NCI-H2081 treated with DMSO at 0.1 percent for 48 hours (cell line): ENCODE measurements at places on chromosomes 2 and 18.

- DNase-seq = no peak
Measured at GRCh38 chr2:11932048-11932512, 185.6 kb downstream of the LPIN1 start.

DNA sequence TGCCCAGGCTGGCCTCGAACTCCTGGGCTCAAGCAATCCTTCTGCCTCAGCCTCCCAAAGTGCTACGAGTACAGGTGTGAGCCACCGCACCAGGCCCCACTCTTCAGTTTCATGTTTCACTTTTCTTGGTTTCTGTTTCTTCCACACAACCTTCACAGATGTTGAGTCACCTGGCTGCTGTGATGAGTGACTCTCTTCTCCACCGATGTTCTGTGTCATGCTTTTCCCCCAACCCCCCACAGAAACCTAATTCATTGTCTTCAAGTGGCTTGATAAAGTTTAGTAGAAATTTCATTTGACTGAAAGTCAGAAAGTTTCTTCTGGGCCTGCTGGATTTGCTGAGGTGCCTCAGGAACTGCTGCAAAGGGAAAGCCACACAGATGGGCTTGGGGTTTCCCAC, 78.5 kb downstream of the SPHKAP start:
- no peak for DNase-seq

DNA sequence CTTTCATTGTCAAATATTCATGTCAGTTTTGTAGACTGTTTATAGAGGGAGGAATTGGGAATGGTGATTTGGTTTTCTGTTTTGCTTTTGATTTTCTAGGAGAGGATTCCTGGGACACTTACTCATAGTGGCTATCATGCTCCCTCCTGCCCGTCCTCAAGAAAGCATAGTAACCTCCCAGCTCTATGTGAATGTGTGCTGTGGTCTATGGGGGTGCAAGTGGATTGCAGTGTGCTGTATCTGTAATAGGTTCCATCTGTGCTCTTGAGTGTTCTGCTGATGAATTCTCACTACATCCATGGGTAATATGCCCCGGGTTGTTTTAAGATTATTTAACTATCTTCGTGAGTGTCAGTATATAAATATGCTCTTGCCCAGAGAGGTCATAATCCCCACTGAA, 811.3 kb downstream of the CNTNAP5 start:
- no peak for DNase-seq

DNA sequence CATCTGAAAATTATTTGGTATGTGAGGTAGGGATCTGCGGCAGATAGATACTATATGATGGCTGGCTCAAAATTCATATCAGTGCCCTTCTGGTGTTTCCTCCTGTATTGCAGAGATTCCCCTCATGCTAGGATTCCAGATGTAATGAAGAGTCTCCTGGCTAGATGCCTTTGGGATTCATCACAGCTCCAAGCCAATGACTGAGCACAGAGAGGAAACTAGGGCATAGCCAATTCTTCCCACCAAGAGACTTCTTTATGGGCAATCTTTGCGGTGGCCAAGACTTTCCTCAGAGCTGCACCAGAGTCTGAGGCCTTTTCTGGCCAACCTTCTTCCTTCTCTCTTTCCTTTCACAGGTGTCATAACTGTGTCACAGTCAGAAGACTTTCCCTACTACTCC, 25.5 kb upstream of the CIB4 start:
- no peak for DNase-seq

GRCh38 chr2:51404226-51404625, 372.3 kb upstream of the NRXN1 start:
- DNase-seq = no peak

GRCh38 chr2:139098961-139099360, 318.8 kb upstream of the NXPH2 start:
- DNase-seq = no peak

DNA sequence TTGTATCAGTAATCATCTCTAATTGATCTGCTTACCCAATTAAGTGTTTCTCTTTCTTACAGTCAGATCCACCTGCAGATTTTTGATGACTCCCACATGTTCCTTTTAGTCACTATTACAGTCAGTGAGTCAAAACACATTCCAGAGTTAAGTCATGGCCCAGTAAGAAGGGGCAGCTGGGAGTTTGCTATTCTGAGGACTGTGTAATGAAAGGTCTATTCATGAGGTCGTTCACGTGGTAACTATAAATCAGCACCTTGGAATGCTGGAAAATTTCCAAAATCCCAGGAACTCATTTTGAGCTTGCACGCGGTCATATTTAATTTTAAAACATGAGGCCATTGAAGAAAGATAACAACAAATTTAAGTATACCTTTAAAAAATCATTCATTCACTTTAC, 252.5 kb downstream of the XIRP2 start:
- no peak for DNase-seq

- DNase-seq = peak; percentile 47
Measured at GRCh38 chr2:50476174-50476573, 555.8 kb downstream of the NRXN1 start.

- DNase-seq = no peak
Measured at GRCh38 chr18:902229-902628, 2.4 kb upstream of the ADCYAP1 start.

DNA sequence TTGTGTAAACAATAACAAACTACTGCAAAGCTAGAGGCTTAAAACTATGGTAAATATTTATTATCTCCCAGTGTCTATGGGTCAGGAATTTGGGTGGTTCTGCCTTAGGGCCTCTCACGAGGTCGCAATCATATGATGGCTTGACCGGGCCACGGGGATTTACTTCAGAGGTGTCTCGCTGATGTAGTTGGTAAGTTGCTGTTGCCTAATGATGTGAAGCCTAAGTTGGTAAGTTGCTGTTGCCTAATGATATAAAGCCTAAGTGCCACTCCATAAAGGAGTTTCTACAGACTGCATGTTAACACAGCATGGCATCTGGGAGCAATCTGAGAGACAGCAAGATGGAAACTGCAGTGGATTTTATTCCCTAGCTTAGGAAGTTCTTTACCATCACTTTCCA, 35.8 kb downstream of the FMNL2 start:
- no peak for DNase-seq
